Hippocampal formation (tissue), 2 donors: ENCODE measurements at places on chromosomes 3 and 15.

DNA sequence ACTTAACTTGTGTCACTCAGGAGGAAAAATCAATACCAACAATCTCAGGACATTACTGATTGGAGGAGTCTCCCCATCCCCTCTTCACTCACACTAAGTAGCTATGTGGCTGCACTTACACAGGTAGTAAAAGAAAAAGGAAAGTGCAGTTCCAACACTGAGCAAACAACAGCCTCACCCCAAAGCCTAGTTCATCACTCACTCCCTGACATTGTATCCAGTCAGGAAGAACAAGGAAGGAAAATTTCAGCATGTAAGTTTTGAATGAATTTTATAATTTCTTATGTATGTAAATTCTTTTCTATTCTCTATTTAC, 273.4 kb downstream of the IGSF11 start:
- no peak for DNase-seq

- no peak for DNase-seq
Observed at GRCh38 chr3:86695752-86696151, 295.2 kb downstream of the VGLL3 start.

GRCh38 chr3:100108464-100109079, 5.7 kb downstream of the FILIP1L start:
- no peak for DNase-seq

DNA sequence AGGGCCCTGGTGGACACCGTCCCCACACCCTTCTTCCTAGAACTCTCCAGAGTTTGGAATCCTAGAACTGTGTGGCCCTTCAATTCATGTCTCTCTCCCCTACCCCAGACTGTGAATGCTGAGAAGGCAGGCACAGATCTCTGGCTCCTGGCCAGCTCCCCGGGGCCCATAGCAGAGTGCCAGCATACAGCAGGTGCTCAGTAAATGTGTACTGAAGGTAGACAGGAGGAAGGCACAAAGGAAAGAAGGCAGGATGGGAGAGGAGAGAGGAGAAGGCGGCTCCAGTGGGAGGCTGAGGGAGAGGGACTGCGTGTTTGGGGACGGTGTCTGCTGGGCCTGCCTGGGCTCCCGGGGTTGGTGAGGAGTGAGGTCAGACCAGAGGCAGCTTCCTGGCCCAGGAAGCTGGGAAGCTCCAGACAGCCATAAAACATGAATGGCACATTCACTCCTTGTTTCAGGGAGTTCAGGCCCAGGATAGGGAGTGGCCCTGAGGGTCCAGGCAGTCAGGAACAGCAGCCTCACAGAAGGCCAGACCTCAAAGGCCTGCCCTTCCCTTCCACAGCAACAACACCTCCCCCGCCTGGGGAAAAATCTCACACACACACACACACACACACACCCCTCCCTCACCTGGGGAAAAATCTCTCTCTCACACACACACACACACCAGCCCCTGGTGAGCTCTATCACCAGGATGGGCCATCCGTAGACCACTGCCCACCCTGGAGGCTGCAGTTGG, 137.1 kb upstream of the PRR20G start:
- DNase-seq: no peak

DNA sequence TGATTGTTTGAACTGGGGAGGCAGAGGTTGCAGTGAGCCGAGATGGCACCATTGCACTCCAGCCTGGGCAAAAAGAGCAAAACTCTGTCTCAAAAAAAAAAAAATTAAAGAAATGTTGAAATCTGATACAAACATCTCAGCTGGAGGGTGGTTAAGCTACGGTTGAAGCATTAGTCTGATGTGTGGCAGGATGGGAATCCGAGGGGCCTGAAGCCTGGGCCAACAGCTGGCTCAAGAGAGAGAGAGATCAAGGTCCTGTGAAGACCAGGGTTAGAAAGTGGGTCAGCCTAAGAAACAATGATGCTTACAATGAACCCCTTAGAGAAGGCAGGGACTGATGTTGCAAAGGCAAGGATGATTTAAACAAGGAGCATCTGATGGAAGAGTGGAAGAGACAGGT, 69.8 kb downstream of the CD200R1L start:
- DNase-seq: no peak

DNA sequence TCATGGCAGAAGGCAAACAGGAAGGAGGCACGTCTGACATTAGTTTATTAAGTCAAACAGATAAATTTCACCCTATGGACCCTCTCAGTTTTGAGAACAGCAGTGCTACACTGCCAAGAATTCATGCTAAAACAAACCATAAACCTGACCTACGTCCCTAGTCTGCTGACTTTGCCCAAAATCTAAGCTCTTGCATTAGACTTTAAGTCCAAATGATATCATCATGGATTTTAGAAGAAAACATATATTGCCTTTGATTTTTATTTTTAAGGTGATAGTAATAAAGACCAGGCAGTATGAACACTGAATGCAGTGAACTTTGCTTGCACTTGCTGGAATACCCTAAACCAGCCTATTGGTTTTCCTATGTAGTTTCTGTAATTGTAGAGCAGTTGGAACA, 79.6 kb upstream of the GADL1 start:
- DNase-seq: no peak
